ENCODE measurements at places on chromosomes 2 and 18.

DNA sequence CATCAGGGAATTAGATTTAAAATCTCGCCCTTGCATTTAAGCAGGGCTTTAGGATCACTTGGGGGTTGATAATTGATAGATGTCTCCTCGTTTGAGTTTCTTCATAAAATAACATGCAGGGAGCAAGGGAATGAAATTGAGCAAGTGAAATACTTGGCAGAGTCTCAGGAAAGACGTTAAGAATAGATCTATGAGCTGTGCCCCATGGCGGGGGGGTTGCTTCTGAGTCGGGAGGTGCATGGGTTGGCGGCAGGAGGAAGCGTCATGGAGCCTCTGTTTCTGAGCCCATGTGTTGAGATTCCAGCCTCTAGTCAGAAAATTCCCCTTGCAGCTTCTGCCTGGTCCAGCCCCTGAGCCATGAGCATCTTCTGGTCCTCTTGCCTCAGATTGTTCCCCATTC, 82.0 kb downstream of the APOB start:
- DNase-seq = no peak

DNA sequence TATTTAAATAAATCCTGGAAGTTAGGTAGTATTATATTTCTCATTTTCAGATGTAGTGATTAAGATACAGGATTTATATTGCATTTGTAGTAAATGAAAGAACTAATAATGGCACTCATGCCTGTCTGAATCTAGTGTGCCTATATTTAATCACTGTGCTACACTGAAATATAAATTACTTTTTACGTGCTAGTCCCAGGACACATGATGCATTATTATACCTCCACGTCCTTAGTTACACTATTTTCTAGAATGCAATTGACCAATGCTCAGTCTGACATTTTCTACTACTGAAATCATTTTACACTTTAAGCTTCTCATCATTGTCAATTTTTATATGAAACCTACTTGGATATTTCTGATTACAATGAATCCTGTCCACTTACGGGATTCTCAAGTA, 80.9 kb upstream of the TMEFF2 start:
- no peak for DNase-seq

DNA sequence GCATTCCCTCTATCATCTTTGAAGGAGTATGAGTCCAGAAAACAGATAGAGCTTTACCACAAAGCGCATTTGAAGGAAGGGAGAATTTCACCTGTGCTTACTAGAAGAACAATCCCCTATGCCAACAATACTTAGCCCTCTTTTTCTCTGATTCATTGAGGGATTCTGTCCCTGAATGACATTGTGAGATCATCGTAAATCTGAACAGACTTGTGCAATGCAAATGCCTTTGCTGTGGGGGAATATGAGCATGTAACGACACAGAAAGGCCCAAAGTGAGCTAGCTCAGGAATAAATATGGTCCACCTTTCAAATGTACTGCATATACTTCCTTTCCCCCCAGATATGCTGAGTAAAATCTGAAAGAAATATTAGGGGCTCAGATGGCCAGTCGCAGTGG, 67.6 kb downstream of the SCN1A start:
- no peak for DNase-seq

DNA sequence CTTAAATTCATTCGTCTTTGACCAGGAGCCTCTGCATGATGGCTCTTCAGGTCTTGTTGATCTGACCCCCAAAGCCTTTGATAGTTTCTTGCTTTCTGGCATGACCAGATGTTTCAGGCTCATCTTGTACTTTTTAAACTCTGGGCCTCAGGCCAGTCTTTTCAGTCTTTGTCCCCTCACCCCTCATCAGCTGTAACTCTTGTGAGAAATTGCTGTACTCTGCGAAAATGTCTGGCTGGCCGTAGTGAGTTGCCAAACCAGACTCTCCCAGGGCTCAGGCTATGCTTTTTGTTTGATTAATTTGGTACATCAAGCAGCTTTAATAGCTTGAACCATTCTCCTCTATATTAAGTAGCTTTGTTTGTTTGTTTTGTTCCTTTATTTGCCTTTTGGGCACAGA, 75.9 kb downstream of the BABAM2 start:
- DNase-seq = no peak

DNA sequence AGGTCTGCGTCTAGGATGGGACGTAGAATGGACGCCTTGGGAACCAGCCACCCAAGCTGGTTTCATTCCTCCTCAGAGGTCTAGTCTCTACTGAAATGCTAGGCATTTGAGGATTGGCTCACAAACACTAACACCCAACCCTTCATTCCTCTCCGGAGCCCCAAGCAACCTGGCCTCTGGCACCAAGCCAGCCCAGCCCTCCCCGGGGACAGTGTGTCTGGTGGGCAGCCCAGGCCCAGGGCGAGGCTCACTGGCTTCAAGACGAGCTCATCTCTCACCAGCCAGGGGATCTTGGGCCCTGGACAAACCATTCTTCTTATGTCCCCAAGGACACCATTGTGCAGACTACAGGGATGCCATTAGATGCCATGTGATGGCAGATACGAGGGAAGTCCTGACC, 182.5 kb downstream of the CTIF start:
- DNase-seq = no peak

DNA sequence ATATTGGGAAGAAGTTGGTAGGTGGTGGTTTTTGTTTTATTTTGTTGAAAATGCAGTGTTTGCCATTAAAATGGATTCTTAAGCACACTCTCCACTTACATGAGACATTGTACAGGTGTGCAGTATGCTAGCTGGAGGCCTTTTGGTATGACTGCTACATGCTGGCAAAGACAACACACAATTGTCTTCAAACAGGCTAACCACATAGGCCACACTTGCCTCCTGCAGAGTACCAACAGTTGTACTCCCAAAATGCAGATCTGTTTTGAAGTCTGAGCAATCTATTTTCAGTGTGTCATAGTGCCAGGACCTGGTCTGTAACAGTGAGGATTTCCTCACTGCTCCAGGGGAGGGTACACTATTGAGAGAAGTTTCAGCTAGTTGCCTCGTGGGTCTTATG, 213.6 kb downstream of the ZRANB3 start:
- no peak for DNase-seq

DNA sequence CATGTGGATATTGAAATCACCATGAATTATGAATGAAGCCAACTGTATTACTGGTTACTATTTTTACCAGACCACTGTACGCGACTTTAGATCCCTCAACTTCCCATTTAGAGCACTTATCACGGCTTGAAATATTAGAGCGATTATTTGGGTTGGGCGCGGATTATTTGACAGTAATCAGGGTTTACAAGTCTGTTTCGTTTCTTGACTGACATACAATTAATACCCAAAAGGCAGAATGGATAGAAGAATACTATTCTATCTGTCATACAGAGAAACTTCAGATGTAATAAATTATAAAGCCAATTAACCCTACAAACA, 496 bp upstream of the NAPG start:
- no peak for DNase-seq

DNA sequence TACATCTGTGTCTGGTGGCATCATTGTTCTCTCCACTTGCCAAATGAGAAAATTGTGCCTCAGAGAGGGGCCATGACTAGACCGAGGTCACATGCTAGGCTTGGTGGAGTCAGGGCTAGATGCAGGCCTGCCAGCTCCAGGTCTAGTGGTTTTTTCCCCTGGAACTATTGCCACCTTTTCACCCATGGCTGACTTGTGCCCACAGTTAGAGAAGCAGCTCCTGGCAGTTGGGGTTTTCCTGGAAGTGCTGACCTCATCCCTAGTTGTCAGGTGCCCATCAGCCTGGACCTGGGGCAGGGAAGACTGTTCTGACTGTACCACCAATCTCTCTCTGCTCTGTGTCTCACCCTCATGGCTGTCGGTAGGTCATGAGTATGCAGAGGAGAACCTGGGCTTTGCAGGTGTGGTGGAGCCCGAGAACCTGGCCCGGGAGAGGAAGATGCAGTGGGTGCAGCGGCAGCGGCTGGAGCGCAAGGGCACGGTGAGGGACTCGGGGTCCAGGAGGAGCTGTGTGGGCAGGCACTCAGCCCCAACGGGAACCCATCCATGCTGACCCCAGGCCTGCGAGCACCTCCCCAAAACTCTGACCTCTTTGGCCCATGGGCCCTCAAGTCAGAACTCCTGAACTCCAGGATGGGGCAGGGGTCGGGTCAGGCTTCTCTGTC, 12.4 kb upstream of the CATIP start:
- no peak for DNase-seq

- no peak for DNase-seq
Observed at GRCh38 chr18:76835380-76835779, 13.0 kb downstream of the ZNF236 start.

DNA sequence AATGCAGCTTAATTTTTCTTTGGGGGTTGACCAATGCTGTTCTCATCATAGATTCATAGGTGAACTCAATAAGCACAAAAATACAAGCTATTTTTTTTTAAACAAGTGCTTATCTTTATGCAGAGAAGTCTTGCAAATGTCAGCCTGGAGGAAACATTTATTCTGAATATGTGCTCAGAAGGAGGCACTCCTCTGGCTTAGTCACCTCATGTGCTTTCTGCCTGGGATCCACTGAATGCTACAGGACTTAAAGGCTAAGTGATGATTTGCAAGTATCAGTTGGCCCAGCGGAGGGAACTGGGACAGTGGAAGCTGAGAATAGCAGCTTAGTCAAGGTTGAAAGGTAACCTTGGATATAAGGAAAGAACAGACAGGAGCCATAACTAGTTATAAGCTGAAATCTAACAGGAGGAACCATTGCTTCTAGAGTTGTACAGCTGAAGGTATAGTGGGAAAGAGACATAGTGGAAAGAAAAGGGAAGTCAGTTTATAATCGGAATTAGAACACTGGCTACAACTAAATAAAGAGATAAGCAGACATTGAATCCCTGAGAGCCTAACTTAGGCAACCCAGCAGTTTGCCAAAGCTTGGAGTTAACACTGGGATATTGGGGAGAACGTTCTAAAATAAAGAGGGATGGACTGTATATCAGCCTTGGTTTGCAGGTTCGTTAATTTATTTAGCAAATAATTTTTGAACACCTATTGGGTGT, 488.7 kb downstream of the SUCLG1 start:
- no peak for DNase-seq

DNA sequence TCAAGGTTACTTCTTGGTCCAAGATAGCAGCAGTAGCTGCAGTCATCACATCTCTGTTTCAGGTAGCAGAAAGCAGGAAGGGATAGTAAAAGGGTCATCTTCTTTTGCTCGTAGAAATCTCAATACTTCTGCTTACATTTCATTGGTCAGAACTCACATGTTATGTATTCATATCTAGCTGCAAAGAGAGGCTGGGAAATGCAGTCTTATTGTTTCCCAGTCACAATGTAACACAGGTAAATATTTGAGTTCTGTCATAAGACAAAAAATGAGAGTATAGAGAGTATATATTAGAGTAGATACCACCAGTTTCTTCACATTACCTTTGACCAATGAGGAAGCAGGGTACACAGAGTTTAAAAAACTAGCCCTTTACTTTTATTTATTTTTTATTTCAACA, 132.4 kb upstream of the ITGA6 start:
- DNase-seq = no peak

- no peak for DNase-seq
Observed at GRCh38 chr2:18976168-18976961, 382.1 kb downstream of the OSR1 start.

DNA sequence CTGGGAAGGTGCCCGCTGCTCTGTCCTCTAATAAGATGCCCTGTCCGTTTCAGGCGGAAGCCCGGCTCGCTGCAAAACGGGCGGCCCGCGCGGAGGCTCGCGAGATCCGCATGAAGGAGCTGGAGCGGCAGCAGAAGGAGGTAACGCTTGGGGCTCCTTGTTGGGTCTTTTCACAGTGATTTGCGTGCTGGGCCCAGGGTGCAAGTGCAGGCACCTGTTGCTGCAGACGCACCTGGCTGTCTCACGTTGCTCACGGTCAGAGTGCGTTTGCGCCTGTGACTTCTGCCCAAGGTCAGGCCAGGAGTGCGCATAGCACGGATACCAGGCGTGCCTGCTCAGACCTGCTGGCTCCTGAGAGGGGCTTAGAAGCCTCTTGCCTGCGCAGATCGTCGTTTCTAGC, 81.1 kb downstream of the LRRFIP1 start:
- no peak for DNase-seq

- no peak for DNase-seq
Observed at GRCh38 chr2:43169099-43169945, 57.1 kb downstream of the ZFP36L2 start.

GRCh38 chr2:217722883-217723472, 279.8 kb downstream of the TNS1 start:
- no peak for DNase-seq

DNA sequence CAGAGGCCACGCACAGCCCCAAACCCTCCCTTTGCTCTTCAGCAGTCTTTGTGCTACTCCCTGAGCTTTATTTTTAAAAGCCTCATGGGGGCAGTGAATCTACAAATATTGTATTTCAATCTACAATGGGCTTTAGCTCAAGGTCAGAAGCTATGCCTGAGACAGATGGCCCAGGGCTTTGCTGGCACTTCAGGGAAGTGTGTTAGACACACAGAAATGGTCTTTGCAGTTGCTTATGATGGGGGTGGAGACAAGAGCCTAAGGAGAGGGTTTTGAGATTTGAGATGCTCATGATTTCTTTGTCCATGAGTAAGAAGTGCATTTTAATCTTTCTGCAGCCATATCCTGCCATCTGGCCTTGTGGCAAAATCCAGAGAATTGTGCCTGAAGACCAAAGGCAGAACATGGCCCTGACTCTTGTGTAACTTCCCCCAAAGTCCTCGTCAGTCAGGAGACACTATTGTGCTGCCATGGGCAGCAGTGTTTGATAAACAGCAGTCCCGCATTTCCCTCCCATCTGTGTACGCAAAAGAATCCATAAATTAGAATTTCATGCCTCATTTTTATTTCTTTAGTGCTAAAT, 92.6 kb downstream of the VAPA start:
- no peak for DNase-seq

GRCh38 chr18:24741965-24742724, 281.7 kb downstream of the HRH4 start:
- no peak for DNase-seq

- no peak for DNase-seq
Observed at GRCh38 chr2:128832946-128833663, 514.4 kb upstream of the HS6ST1 start.

DNA sequence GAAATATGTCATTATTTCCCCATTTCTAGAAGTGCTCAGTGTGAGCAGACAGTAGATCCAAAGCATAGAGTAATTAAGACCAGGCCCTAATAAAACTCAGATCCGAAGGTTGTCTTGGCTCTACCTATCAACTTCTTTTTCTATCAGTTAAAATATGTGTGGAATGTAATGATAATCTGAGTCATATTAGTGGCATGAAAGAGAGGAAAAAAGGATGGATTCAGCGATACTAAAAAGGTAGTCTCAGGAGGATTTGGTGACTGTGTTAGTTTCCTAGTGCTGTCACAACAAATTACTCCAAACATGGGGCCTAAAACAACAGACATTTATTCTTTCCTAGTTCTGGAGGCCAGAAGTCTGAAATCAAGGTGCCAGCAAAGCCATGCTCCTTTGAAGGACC, 103.7 kb upstream of the NABP1 start:
- no peak for DNase-seq

Data from activated CD4-positive, alpha-beta T cell treated with anti-CD3 and anti-CD28 coated beads, Interleukin-10, Interleukin-2, amounts not matched to agents 100 ng/mL and 50 ng/mL, durations not matched to agents 16 hours and 8 hours (primary cell).